ENCODE measurements at places on chromosomes 3 and 15. TPM values are rescaled to one million over a fixed set of nuclear protein-coding genes. Genes with fewer than 3 reads are reported as not detected.

The MYH15 gene
- 0.14 TPM for total RNA-seq

The EEF1AKMT4 gene
- 9.6 TPM for total RNA-seq

The FETUB gene
- total RNA-seq = 0.10 TPM

The MAP1A gene
- total RNA-seq = 0.57 TPM

The SPINK8 gene
- not detected for total RNA-seq

The EHHADH gene
- total RNA-seq = 3.1 TPM

The HACD3 gene
- 131 TPM for total RNA-seq

The ATP13A5 gene
- total RNA-seq = not detected

The CPNE9 gene
- 0.17 TPM for total RNA-seq

The FBLN2 gene
- 2.1 TPM for total RNA-seq

The THUMPD3 gene
- 51.3 TPM for total RNA-seq

The PTPN23 gene
- total RNA-seq = 22.1 TPM

The SLC2A2 gene
- total RNA-seq = not detected

The SLC22A14 gene
- total RNA-seq = 0.07 TPM

The CERS3 gene
- total RNA-seq = not detected

The COL6A6 gene
- total RNA-seq = not detected

The PIERCE2 gene
- 4.2 TPM for total RNA-seq

The PRSS50 gene
- not detected for total RNA-seq

The ITIH1 gene
- not detected for total RNA-seq

The SLC25A20 gene
- total RNA-seq = 12.2 TPM

The ADGRG7 gene
- not detected for total RNA-seq

The APOD gene
- total RNA-seq = 0.86 TPM

The CHDH gene
- total RNA-seq = 1.7 TPM

The FANCD2OS gene
- total RNA-seq = not detected

The FOXL2NB gene
- 0.81 TPM for total RNA-seq

The AHSG gene
- 0.11 TPM for total RNA-seq

The PLSCR2 gene
- total RNA-seq = not detected

The DUOX1 gene
- not detected for total RNA-seq

The ZKSCAN7 gene
- total RNA-seq = not detected

The AP3B2 gene
- 1.0 TPM for total RNA-seq

The ARGFX gene
- total RNA-seq = not detected

The CMSS1 gene
- 61.7 TPM for total RNA-seq

The BAHD1 gene
- total RNA-seq = 12.3 TPM

The MRAS gene
- 10.5 TPM for total RNA-seq

The KCNMB3 gene
- 2.0 TPM for total RNA-seq

The NANOGP8 gene
- total RNA-seq = not detected

The PLIN1 gene
- total RNA-seq = 0.17 TPM

The CRYGS gene
- 0.83 TPM for total RNA-seq

Measured in A549 treated with Mapracorat at 1 μM for 4 hours (cell line).